ENCODE measurements at places on chromosomes 11 and 22. TPM values are rescaled to one million over a fixed set of nuclear protein-coding genes. Genes with fewer than 3 reads are reported as not detected.

DNA sequence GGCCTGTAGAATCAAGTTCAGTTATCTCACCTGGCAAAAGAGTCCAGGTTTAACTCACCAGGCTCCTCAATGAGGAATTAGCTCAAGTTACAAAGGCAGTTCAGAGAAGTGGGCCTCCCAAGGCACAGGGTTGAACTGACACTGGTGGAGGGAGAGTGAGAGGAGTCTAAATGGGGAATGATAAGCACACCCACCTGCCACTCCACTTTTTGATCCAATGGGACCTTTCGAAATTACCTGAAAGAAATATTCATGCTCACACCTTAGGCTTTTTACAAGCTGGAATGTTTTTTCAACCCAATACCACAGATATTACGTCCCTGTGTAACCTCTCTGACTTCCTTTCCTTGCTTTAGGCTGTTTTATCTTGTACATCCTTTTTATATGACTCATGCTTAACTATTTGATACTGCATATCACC is 642.7 kb upstream of the TENM4 start:
- DNase-seq = no peak

DNA sequence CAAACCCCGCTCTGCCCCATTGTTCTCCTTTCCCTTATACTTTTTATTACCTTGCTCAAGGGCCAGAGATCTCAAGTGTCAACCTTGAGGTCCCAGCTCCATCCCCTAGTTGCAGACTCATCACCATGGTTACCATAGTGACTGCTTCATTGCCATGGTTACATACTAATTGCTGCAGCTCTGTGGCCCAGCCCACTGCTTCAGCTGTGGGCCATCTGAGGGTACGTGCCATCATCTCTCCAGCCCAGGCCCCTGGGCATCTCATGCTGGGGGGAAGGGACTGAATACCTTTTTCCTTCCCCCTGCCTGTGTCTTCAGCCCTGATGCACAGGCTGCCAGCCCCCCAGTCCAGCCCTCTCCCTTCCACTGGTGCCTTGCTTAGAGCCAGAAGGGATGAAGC is 22.2 kb downstream of the TREH start:
- no peak for DNase-seq

Gene NNMT
- total RNA-seq = 74.7 TPM

DNA sequence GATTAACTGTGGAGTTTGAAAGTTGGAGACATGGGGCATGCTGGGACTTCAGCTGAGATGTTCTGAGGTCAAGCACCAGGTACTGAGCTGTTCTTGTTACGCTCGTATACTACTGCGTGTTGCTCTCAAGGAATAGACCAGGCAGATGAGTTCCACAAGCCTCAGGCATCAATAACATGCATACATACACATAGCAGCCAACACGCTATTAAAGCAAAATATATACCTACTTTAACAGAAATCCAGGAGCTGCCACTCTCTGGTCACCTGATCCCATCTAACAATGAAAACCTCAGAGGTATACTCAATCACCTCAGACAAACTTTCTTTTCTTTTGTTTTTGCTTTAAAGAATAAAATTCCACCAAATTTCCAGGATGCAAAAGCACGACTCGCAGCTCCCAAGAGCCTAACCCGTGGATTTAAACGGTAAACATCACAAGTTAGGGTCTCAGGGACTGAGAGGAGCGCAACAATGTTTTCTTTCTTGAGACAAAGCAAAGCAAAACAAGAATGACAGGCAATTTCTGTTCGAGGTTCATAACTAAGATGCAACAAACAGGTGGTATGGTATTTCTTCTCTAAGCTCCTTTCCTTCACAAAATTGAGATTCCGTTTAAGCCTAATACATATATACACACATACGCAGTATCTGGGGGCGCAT is 16.5 kb downstream of the BLID start:
- peak; percentile 71 for DNase-seq

DNA sequence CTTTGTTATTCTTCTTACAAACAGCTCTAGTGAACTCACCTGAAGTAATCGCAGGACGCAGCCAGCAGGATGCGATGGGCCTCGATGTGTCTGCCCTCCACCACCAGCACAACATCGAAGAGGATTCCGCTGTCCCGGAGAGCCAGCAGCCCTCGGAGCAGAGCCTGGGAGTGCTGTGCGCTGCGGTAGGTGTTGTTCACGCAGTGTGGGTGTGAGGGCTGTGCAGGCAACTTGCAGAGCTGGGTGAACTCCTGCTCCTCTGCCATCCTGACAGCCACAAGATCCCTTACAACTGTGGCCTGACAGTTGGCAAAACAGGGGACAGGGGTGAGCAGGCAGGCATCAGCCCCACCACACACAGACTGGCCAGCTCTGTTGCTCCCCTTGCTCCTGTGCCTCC is 6.6 kb downstream of the KLHL22 start:
- no peak for DNase-seq

Gene CLP1
- total RNA-seq = 26.7 TPM

DNA sequence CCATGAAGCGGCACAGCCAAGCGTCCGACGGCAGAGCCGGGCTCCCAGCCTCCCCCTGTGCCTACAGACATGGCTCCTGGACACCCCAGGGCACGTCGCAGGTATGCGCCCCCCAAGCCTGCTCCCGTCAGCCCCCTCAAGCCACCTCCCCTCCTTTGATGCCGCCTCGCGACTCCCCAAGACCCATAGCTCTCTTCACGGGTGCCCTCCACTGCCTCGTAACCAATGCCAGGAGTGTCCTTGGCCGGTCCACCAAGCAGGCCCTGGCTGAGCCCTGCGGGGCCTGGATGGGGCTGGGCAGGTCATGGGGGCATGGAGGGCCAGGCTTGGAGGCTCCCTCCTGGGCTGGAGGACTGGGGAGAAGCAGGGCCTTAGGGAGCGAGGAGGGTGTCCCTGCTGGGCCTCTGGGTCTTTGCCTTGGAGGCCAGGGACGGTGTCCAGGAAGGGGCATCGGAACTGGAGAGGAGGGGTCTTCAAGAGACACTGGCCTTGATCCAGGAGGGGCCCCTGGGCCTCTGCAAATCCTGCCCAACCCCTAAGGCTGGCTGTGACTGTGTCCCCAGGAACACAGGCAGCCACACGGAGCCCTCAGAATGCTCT is 9.2 kb downstream of the ANO9 start:
- DNase-seq = no peak

GRCh38 chr11:72789493-72790131 is 4.2 kb downstream of the STARD10 start:
- peak; percentile 52 for DNase-seq

GRCh38 chr11:64543818-64544217 is 47.2 kb upstream of the SLC22A12 start:
- DNase-seq = no peak
